ENCODE measurements at places on chromosomes 11 and 22.

DNA sequence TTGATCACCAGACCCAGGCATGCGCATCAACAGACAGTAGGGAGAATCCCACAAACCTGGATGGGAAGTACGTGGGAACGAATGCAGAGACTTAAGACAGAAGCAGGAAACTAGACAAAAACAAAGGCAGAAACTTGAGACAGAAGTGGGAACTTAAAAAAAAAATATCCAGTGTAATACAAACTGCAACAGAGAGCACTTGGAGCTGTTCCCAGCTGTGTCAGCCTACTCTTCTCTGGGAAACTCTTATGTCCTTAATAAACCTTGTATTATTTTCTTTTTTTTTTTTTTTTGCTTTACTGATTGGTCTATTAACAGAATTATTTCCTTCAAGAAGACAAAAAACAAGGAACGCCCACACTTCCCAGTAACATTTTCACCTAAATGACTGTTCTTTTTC lies 1818.1 kb upstream of the RAG2 start:
- DNase-seq: no peak

- peak; percentile 93 for DNase-seq
Observed at GRCh38 chr11:69642913-69643632, 2.1 kb downstream of the CCND1 start.

DNA sequence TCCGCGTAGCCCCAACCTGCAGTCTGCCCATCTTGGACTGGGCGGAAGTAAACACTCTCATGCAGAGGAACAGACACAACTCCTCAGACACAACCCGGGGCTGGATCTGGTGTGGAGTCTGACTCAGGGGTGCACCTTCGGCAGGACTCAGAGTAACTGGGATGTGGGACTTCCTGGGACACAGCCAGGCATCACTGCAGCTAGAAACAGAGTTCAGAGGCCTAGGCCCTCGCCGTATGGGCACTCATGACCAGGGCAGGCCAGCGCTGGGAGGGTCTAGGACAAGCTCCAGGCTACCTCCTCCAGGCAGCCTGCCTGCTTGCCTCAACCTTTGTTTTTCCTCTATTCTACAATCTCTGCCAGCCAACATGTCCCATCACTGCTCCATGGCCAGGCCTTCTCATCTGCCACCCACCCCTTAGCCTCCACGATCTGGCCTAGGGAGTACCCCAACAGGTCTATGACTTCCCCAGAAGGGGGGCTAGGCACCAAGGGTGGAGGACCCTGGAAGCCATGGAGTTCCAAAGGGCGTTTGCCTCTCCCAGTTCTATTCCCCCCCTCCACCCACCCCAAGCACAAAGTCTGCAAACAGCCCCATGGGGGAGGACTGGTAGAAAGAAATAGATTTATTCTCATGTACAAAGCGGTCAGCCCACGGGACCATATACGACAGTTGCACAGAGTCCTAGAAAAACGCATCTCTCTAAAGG lies 98.5 kb downstream of the PDE2A start:
- DNase-seq: no peak

GRCh38 chr11:110019675-110020074 lies 73.5 kb upstream of the ZC3H12C start:
- DNase-seq: no peak

GRCh38 chr11:8745431-8746253 lies 63.0 kb downstream of the RPL27A start:
- no peak for DNase-seq

GRCh38 chr22:31538815-31539214 lies 42.5 kb downstream of the SFI1 start:
- peak; percentile 33 for DNase-seq

- no peak for DNase-seq
Observed at GRCh38 chr11:75450236-75450635, 17.2 kb upstream of the KLHL35 start.

GRCh38 chr11:64621283-64622019 lies 30.4 kb downstream of the SLC22A12 start:
- DNase-seq: no peak

DNA sequence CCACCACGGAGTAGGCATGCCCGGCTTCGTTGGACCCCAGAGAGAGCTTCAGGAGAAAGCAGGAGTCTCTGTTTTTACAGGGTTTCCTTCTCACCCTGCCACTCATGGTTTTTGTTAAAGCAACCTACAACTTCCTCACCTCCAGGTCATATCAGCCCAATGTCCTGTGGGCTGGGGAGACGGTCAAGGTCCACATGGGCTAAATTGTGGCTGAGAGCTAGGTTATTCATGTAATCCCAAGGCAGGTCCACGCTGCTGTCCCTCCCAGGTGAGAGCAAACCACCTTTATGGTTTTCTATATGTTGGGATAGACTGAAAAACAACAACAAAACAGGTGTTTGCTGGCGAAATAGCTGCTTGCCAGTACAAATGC lies 19.5 kb downstream of the TSPAN32 start:
- no peak for DNase-seq

DNA sequence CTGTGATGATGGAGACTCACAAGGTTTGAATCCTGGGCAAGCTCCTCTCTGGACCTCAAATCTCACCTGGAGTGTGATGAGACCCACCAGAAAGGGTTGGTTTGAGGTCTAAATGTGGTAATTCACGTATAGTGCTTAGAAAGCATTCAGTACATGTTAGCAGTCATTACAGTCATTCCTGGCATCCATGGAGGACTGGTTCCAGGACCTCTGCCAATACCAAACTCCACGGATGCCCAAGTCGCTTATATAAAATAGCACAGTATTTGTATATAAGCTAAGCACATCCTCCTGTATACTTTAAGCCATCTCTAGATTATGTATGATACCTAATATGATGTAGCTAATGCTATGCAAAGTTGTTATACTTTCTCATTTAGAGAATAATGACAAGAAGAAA lies 67.6 kb upstream of the CYP2D6 start:
- DNase-seq: no peak

DNA sequence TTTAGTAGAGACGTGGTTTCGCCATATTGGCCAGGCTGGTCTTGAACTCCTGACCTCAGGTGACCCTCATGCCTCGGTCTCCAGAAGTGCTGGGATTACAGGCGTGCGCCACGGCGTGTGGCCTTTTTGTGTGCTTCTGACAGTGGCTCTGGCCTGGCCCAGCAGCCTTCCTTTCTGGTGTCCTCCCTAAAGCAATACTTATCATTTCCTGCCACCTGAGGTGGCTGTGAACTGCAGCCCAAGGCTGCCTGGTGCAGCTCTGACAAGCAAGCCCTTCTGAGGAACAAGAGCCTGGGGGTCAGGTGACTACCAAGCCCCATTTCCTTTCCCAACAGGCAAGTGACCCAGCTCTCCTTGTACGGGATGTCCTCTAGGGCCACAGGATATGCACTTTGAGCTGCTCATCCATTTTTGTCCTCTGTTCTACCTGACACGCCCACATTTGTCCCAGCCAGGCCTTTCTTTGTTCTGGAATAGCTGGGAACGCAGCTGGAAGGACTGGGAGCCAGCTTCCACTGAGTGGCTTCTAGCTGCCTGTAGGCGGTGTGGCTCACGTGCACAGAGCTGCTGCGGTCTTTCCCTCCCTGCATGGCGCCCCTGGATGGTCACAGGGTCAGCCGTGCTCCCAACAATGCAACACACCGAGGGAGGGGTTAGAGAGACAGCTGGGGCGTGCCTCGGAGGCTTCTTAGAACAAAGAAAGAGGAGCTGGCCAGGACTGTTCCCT lies 12.3 kb upstream of the BID start:
- no peak for DNase-seq
